ENCODE measurements at places on chromosomes 3 and 15.

- DNase-seq = no peak
Observed at GRCh38 chr15:25532269-25533140, 93.7 kb upstream of the UBE3A start.

- no peak for DNase-seq
Observed at GRCh38 chr3:136018876-136019275, 53.3 kb downstream of the PPP2R3A start.

GRCh38 chr15:101437618-101438481, 51.7 kb downstream of the PCSK6 start:
- no peak for DNase-seq

DNA sequence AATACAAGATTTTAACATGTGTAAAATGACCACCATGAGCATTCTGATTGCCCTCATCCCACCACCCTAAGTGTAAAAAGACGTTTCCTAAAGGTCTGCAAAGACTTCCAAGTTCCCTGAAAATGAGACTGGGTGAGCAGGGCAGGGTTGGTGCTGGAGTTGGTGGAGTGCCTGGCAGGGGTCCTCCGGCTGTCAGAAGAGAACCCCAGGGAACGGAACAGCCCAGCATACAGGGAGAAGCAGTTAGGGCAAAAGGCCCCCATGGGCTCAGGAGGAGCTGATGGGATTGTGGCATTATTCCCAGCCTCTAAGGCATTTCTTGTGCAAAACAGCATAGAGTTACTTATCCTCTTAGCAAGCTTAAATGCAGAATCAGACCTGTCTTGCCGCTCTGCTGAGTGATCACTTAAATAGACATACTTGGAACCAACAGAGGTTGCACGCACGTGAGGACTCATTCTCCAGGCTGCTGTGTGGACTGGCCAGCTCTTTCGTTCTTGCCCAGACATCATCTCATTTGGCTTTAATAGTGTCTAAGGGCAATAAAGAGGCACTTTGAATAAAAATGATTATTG, 36.0 kb downstream of the XYLB start:
- DNase-seq = no peak

DNA sequence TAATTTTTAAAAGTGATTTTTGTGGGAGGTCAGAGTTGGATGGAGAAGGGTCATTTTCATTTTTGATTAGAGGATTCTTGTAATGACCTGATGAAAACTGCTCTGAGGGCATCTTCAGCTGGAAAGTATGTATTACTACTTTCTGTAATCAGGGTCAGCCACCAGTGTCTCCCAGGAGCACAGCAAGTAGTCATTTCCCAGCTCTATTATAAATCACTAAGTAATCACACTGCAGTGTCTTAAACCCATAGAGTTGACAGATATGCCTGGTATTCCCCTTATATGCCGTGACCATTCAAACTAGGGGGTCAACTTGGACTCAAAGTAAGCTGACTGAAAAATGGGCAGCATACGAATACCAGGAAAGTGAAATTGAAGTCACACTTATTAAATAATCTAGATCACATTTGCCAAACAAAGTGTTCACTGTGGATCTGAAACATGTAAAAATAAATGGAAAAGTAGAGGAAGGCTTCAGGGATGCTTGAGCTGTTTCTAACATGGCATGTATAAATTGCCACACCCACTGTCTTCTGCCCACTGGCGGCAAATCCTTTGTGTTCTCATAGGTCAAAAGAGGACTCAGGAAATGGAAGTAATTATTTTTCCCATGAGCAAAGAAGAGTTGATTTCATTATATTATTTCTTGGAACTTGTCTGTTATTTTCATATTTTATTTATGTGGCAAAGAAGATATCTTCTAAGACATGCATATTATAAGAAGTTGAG, 105.7 kb downstream of the MBNL1 start:
- no peak for DNase-seq

- no peak for DNase-seq
Observed at GRCh38 chr3:129277829-129278271, 820 bp upstream of the HMCES start.

GRCh38 chr3:31170932-31171670, 276.6 kb upstream of the GADL1 start:
- DNase-seq = peak; percentile 78

DNA sequence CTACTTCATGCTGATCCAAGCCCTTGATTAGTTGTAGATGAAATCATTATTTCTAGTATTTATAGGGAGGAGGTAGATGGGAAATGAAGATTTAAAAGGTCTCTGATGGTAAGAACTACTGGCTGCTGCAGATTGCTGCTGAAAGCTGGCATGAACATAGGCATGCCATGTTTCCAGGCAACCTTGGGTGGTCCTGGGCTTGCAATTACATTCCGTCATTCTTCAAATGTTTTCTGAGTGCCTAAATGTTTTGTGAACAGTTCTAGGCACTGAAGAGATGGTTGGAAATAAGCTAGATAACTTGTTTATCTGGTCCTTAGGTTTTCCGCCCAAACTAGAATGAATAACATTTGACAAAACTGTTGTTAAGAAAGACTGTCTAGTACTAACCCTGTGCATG, 95.8 kb downstream of the KCNAB1 start:
- no peak for DNase-seq

- no peak for DNase-seq
Observed at GRCh38 chr3:102078854-102079808, 229.8 kb downstream of the NFKBIZ start.

- DNase-seq = no peak
Observed at GRCh38 chr3:15601046-15601398, 347 bp downstream of the HACL1 start.

GRCh38 chr3:52934630-52935530, 37.5 kb upstream of the STIMATE start:
- DNase-seq = peak; percentile 5

- no peak for DNase-seq
Observed at GRCh38 chr3:170200987-170201386, 19.5 kb upstream of the PHC3 start.

DNA sequence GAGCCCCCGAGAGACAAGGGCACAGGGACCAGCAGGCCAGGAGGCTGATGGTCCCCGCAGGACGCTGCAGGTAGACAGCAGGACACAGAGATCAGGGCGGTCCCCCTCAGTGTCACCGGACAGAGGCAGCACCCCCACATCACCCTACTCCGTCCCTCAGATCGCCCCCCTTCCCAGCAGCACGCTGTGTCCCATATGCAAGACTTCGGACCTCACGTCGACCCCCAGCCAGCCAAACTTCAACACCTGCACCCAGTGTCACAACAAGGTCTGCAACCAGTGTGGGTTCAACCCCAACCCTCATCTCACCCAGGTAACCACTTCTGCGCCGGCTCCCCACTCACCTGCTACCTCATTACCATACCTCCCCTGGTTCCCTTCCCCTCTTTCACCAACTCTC, 49.1 kb upstream of the APEH start:
- no peak for DNase-seq

DNA sequence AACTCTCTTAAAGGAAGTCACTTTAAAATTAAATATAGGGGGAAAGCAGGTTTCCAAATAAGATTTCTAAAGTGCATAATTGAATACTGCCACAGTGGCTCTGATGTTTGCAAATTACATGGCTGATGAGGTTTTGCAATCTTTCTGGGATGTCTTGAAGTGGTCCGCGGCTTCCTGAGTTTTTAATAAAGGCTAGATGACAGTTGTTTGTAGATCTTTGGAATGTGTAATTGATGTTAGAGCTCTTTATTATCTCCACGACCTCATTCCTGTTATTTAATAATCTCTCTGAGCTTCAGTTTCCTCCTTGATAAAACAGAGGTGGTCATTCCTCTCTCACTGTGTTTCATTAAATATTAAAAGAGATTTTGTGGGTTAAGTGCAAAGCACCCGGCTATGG, 27.0 kb upstream of the CEMIP start:
- no peak for DNase-seq

DNA sequence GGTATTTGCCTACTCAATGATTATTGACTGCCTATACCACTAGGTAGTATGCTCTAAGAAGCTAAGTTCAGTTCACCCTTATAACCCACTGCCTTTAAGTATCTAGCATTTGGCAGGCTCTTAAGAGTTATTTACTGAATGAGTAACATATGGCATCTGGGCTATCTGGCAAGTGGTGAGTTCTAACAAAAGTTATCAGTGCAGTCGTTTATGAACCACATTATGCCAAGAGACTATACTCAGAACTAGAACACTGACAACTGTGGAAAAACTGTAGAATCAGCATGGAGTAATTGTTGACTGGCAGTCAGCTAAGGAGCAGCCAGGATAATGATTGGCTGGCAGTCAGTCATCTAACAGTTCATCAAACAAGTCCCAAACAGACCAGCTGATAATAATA, 25.8 kb downstream of the RAF1 start:
- no peak for DNase-seq

DNA sequence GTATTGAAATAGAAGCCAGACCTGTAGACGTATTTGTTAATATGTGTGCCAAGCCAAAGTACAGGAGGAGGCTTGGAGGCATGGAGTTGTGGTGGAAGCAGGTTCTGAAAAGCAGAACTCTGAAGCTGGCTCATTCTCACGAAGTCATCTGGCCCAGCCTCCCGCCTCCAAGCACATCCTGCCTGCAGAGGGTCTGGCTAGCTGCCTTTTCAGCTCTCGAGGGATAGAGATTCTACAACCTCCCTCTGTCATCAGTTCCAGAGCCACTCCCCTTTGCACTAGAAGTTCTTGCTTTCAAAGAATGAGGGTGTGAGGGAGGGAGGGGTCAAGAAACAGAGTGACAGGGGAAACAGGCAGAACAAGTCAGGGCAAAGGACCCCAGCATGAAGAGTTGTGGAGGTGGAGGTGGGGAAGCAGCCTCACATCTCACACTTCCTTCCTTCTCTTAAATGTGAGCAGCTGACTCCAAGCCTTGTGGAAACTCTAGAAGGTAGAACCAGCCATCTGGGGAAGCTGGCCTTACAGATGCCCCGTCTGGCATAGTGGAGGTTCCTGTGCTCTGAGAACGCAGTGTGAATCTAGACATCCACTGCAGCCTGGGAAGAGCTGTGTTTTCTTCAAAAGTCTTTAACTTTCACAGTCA, 95.3 kb downstream of the SLC49A4 start:
- DNase-seq = peak; percentile 74

- DNase-seq = no peak
Observed at GRCh38 chr3:43620831-43621655, 768 bp downstream of the ANO10 start.

- DNase-seq = no peak
Observed at GRCh38 chr3:187450431-187451190, 82.4 kb downstream of the RTP4 start.

DNA sequence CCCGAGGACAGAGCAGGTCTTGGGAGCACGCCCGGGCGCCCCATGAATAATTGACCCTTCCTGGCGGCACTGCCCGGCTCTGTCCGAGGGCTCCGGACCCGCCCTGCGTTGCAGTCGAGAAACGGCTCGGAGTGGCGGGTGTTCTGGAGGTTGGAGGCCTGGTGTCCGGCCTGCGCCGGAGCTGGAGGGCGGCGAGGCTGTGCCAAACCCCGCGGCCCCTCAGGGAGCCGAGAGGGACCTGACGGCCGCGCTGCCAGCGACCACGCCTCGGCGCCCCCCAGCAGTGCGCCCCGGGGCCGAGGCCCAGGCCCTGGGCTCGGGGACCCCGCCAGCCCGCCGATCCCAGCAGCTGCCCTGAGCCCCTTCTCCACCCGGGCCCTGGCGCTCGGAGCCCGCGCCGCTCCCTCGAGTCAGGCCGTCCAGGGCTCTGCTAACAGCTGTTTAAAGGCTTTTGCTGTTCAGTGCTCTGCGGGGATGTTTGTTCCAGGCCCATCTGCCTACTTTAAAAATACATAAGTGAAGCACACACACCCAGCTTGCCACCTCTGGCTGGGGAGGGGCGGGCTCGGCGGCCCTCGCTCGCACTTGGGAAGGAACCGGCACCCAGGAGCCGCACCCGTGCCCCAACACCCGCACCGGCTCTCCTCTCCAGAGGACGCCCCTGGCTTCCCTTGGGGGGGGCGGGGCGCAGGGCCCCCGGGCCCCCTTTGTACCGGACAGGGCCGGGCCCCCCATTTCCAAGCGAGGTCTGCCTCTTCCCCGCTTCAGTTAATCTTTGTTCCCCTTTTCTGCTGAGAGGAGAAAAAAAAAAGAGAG, 730 bp upstream of the ZNF710 start:
- no peak for DNase-seq

DNA sequence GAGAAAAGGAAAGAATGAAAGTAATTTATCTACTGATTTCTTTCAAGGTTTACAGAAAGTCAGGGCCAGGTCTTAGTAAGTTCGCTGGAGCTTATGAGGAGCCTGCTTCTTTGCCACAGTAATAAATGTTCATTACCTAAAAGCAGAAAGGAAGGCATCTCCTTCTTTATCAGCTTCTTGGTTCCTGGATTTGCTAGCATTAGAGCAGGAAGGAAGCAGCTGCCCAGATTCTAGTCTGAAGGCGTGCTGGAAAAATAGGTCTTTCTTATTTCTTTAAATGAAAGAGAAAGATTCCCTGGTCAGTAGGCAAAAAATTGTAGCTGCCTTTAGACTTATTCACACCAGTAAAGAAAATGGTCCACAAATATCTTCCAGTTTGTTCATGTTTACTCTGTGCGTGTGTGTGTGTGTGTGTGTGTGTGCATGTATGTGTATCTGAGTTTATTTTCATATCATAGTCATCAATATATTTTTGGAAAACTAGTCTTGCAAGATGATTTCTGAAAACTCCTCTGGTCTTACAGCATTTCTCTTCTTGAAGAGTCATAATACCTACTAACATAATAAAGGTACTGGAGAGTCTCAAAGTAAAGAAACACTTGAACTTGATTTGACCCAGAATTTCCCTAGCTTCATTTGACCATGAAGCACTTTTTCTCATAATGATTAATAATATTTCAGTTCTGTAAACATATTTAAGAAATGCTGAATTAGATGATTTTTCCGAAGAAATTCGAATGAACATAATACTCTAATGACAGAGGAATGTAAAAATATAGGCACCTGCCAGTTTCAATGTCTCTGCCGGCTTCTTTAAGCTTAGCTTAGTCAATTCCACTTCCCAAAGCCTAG, 255.3 kb upstream of the ZPLD1 start:
- no peak for DNase-seq

DNA sequence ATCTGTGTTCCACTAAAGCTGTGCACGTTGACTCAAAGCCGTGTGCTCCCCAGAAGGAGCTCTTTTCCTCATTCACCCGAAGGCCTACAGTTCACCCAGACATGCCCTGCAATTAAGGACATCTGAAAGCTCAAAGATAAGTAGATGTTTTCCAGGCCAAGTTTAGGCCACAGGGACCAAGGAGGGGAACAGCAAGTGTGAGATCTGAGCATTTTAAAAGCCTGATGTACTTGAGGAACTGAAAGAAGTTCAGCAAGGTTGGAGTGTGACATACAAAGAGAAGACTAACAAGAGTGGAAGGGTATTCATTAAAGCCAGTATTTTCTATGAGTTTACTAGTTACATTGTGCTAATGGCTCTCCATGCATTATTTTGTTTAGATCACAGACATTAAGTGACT, 68.0 kb downstream of the CASR start:
- no peak for DNase-seq

- DNase-seq = no peak
Observed at GRCh38 chr3:112667599-112667998, 26.7 kb upstream of the CCDC80 start.

Measured in skeletal muscle cell (primary cell).